Right forelimb (tissue), 1 donor: ENCODE measurements at places on chromosomes 7 and 10.

DNA sequence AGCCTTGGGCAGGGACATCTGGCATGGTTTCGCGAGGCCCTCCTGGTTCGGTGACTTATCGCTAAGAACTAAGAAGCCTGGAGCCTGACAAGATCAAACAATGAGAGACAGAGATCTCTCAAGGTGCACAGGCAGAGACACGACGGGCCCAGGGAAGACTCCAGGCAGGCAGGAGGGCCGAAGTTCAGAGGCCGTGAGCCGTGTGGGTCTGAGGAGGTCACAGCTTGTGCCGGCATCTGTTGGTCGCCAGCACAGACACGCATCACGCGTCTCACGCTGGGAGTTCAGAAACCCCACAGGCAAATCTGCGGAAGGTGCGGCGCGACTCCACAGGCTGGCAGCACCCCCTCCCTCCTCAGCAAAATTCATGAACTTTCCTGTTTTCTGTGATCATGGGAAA is 314.0 kb downstream of the DNAJB6 start:
- no peak for DNase-seq

DNA sequence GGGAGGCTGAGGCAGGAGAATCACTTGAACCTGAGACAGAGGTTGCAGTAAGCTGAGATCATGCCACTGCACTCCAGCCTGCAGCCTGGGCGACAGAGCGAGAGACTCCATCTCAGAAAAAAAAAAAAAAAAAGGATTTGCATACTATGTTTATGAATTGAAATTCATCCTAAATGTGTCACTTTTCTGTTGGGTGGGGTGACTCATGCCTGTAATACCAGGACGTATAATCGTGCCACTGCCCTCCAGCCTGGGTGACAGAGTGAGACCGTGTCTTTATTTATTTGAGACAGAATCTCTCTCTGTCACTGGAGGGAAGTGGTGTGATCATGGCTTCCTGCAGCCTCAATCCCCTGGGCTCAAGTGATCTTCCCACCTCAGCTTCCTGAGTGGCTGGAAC is 5.8 kb downstream of the ZNF212 start:
- DNase-seq, result no peak

GRCh38 chr10:62437696-62438095 is 63.5 kb downstream of the ZNF365 start:
- DNase-seq, result no peak

DNA sequence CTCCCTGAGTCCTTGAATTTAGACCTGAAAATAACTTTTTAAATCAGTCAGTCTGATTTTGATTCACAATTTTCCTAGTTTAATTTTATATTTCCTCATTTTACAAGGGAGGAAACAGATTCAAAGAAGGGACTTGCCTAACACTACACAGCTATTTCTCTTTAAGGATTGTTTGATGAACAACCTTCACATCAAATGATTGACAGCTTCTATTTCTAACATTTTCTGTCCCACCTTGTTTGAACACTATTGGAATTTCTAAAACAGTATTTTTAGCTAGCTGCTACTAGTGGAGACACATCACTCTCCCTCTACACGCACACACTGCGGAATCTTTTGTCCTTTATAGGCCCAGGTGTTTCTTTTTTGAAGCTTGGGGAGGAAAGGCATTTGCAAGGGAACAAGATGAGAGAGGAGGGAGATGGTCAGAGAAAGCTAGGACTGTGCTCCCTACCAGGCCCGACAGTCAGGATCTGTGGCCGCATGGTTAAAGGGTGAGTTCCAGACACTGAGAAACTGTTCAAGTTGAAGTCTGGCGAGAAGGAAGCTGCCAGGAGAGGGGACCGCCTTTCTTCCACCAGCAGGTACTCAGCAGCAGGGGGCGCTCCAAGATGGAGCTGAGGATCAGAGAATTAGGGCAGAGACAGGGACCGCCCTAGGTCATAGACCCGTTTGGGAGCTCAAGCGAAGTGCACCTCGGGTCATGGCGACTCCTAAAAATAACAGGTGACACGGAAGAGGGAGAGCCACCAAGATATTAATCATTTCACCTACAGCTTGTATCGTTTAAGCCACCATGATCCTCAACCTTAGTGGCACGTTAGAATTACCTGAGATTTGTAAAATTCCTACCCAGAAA is 49.7 kb downstream of the DNAJC12 start:
- no peak for DNase-seq

- DNase-seq, result no peak
Measured at GRCh38 chr10:104307576-104308438, 30.5 kb downstream of the ITPRIP start.

DNA sequence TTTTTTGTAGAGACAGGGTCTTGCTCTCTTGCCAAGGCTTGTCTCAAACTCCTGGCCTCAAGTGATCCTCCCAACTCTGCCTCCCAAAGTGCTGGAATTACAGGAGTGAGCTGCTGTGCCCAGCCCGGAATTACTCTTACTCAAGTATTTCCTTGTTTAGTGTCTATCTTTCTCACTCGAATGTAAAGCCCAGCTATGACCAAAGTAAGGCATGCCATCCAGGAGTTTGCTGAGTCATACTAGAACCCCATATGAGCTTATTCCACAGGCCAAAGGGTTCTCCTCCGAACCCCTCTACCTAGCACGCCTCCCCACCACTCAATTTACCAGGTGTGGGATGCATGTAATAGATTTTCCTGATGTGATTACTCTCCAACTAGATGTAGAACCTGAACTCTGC is 166.6 kb upstream of the AUTS2 start:
- DNase-seq, result no peak

DNA sequence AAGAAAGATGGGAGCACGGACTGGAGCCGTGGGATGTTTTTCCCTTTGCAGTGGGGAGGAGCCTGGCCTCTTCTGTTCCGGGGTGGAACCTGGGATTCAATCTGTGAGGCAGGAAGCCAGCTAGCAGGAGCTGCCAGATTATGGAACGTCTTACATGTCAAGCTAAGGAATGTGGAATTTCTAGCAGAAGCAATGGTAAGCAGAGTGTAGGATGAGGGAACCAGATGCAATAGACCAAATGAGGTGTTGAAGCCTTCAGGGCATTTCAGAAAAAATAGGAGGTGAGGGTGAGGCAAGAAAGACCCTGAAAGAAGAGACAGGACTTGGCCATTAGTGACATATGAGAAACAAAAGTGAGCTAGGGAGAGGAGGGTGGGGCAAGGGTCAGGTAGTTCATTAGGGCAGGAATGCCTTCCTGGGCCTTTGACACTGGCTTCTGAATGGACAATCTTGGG is 105.5 kb downstream of the CHN2 start:
- DNase-seq, result no peak

DNA sequence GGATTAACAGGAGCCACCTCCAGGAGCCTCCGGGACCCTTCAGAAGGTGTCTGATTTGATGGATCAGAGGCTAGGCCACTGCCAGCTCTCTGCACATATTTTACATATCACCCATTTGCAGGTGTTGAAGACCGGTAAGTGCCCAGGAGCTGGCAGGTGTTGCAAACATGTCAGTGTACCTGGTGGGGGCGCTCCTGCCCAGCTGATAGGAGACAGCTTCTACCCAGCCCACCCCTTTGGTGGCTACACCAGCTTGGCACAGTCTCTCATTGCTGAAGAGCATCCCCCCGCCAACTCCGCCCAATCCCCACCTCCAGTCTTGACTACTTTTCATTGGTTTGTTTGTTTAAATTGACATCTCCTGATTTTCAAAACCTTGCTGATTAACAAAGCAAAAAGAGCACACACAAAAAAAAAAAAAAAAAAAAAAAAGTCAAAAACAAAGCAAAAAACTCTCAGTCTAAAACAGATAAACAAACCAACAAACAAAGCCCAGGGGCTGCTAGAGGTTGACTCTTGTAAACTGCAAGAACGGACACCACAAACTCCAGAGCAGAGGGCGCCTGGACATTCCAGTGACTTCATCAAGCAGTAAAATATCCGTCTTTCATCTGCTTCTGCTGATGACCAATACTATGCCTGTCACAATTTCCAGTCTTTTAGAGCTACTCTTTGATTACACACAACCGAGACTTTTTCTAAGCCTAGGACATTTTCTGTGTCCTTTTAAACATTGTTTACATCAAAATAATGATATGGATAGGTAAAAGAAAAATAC is 275.3 kb downstream of the NRG3 start:
- no peak for DNase-seq

DNA sequence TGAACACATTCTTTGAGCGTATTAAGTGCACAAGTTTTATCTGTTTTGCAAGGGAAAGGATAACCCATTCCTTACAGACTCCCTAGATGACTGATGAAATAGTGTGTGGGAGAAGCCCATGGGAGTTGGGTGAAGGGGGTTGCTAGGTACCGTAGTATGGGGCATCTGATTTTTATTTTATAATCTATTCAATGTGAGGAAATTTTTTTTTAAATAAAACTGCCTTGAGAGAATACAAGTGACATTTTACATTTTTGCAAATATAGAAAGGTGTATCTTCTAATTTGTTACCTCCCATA is 1.4 kb downstream of the BTAF1 start:
- DNase-seq, result no peak

DNA sequence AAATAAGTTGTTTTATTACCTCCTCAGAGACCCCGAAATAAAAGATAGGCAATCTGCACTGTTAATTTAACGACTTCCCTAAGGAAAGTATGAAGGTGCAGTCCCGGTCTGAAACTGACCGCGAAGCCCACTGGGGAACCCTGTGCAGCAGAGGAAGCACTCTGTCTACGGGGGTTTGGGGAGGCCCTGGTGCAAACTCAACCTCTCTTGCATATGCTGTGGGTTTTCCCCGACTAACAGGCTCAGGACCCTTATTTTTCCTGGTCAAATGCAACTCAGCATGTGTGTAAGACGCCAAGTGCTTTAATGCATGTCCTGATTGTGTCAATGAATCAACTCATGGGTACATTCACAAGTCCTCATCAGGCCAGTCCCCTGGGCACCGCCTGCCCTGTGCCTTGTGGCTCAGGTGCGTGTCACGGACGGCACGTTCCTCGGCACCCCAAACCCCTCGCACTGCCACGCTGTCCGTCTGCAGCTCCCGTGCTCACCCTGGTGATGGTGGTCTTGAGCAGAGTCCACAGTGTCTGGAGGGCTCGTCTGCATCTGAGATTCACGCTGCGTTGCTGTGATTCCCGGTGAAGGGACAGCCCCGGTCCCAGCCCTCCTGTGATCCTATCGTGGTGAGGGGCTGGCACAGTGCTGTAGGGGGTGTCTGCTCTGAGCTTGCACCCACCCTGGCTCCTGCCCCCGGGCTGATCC is 33.8 kb downstream of the JAKMIP3 start:
- DNase-seq, result no peak

- no peak for DNase-seq
Measured at GRCh38 chr7:23615331-23615730, 18.1 kb downstream of the CCDC126 start.

DNA sequence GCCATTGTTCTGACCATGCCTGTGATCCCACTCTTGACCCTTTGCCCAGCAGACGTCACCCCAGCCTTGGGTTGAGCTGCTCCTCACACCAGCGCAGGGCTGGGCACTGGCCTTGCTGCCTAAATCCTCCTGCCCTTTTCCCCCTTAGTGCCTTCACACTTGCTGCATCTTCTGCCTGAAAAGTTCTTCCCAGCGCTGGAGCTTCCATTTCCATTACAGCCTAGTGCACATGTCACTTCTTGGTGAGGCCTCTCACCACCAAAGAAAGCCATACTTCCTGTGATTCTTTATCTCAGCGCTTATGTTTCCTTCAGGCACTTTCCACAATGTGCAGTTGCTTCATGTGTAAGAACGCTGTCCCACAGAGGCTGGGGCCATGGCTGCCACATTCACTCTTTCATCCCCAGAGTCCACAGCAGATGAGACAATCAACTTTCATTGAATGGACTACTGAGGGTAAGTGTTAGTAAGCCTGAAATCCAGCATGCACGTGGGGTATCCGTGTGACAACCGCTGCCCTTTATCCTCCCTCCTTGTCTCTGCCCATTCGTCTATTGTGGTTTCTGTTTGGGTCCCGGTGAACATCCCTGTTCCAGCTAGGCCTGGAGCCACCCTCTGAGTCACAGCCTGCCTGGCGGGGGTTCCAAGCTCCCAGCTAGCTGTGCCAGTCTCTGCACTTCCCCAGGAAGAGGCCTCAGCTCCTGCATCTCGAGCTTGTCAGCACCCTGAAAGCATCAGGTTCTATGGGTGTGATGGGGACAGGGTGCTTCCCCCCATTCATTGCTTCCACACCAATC is 37.3 kb downstream of the ADRA2A start:
- DNase-seq, result no peak

DNA sequence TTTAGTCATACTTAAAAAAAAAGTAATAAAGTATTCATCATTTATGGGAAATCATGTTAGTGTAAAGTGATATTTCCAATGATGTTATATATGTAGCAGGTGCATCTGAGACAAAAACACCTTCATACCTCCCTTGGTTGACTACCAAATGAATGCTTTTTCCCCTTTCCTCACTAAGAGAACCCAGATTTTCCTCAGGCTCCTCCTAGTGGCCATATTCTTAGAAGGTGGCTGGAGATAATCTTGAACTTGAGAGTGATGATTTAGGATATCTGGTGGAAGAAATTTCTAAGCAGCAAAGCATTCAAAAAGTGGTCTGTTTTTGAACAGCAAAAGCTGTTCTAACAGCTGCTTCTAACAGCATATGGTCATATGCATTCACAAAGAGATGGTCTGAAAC is 16.8 kb upstream of the DNAH11 start:
- no peak for DNase-seq

- peak; percentile 21 for DNase-seq
Measured at GRCh38 chr10:12961416-12962205, 39.9 kb downstream of the CCDC3 start.

GRCh38 chr10:104894681-104895080 is 253.6 kb downstream of the SORCS3 start:
- DNase-seq, result no peak

DNA sequence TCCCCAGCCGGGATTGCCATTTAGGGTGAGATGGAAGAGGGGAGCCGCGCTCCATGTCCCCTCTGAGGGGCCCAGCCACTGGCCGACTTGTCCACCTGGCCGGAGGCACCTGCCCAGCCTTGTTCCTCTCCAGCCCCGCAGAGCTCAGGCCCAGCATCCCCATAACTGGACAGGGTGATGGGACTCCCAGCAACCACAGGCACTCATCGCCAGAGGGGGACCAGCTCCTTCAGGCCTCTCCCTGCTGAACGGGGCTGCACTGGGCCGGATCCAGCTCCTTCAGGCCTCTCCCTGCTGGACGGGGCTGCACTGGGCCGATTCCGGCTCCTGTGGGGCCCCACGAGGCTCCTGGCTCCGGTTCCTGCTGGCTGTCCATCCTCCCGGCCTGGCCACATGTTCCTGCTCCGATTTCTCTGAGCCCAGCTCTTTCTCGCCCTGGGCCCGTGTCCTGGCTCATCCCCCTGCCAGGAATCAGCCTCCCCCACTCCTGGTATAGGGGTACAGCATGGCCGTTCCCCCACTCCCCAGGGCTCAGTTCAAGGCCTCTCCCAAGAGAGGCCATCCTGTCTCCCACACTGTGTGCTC is 56.1 kb upstream of the ADGRA1 start:
- no peak for DNase-seq

GRCh38 chr10:71865561-71866041 is 14.6 kb upstream of the PSAP start:
- no peak for DNase-seq

DNA sequence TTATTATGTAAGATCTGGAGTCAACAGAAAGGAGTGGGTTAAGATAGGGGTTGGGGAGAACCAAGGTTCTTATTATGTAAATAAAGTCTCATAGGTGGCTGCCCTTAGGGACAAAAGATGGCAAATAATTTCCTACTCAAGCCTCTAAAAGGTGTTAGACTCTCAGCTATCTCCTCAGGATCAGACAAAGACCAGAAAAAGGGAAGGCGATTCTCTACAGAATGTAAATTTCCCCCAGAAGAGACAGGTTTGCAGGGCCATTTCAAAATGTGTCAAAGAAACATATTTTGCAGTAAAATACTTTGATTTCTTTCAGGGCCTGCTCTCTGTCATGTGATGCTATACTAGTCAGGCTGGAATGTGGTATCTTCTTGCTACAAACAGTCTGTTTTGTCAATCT is 80.3 kb downstream of the MICU1 start:
- DNase-seq, result no peak

- DNase-seq, result no peak
Measured at GRCh38 chr7:118075936-118076335, 108.0 kb upstream of the LSM8 start.
